ENCODE measurements at places on chromosomes 5 and 9.

- no peak for DNase-seq
These were observed 21.2 kb downstream of the UBE2QL1 start for GRCh38 chr5:6469836-6470235.

- DNase-seq = peak; percentile 56
These were observed 13.4 kb upstream of the JADE2 start for GRCh38 chr5:134511796-134512660.

GRCh38 chr9:79195879-79196278 lies 375.9 kb upstream of the TLE4 start:
- DNase-seq = no peak

- DNase-seq = no peak
These were observed 344.5 kb downstream of the EBF1 start for GRCh38 chr5:158755221-158755620.

DNA sequence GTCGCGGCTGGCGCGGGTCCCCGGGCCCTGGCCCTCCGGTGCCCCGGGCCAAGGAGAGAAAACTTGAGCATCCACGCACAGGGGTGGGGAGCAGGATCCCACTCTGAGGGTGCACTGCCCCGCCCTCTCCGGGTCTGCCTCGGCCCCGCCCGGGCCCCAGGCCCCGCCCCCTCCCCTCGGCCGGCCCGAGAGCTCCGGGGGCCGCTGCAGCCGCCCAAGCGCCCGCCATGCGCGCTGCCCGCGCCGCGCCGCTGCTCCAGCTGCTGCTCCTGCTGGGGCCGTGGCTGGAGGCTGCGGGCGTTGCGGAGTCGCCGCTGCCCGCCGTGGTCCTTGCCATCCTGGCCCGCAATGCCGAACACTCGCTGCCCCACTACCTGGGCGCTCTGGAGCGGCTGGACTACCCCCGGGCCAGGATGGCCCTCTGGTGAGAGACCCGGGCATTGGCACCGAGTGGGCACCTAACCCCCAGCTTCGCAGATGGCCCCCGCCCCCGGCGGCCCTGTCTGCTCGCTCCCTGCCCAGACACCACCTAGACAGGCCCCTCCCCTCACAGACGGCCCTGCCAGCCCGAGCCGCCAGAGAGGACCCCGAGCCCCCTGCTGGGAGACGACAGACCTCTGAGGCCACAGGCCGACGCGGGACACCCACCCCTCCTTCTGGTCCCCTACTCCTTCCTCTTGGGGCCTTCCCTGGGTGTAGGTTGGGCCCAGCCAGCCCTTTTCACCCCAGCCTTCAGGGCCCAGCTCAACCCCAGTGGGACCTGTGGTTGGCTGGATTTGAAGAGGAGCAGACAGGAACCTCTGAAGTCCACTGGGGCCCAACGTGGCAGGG lies at the start of gene CERCAM:
CERCAM (plus strand) TSS at position 207 of the 831 bp plus-strand sequence; CDS start at position 228, 21 bp downstream.
- DNase-seq = no peak

GRCh38 chr5:127830157-127830556 lies 127.0 kb downstream of the CCDC192 start:
- DNase-seq = no peak

DNA sequence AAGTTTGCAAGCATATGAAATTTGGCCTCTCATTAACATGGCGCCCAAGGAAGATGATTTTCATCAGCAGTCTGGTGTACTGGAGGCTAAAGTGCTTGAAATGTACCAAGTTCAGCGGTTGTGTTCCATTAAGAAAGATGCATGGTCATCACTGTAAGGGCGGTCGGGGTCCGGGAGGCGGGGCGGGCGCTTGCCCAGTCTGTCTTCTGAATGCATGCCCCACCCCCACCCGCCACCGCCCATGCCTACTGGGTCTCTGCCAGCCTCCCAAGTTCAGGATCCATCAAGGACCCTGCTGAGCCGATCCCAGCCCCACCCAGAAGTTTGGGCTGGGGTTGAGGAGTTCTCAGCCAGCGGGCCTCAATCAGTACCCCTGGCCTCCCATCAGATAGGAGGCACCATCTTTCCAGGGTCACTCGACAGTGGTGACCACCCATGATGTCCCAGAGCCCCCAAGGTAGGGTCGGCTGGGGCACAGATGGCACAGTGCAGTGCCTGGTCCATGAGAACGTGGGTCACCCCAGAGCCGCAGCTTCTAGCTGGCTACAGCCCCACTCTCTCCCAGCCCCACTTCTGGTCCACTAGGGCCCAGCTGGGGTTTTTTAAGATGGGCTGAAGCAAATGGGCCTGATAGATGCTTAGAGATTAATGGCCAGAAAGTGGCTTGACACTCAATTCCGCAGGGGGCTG lies 24.4 kb upstream of the PRDM12 start:
- no peak for DNase-seq

- peak; percentile 5 for DNase-seq
These were observed 555.5 kb downstream of the CDH9 start for GRCh38 chr5:26482810-26483375.

GRCh38 chr9:92534674-92535073 lies 1.1 kb downstream of the ECM2 start:
- no peak for DNase-seq

- DNase-seq = no peak
These were observed 44.1 kb downstream of the UGCG start for GRCh38 chr9:111940697-111941096.

GRCh38 chr9:69058101-69058500 lies 22.5 kb downstream of the FXN start:
- DNase-seq = no peak

DNA sequence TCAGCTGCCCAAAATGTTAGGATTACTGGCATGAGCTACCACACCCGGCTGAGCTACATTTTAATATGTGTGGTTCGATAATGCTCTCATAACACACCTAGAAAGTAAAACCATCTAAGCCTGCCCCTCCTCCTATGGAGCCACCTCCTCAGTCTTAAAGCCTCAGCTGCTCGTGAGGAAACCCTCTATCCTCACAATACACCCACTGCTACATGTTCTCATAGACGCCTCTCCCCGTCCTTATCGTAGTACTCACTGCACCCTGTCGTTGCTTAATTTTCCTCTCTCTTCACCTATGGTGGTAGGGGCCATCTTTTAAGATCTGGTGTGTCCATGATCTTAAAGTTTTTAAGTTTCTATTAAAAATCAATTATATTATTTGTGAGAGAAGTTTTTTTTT lies 72.9 kb downstream of the RCL1 start:
- DNase-seq = no peak

GRCh38 chr9:126515873-126516505 lies 97.7 kb upstream of the LMX1B start:
- no peak for DNase-seq

GRCh38 chr9:111943746-111944145 lies 47.1 kb downstream of the UGCG start:
- no peak for DNase-seq

DNA sequence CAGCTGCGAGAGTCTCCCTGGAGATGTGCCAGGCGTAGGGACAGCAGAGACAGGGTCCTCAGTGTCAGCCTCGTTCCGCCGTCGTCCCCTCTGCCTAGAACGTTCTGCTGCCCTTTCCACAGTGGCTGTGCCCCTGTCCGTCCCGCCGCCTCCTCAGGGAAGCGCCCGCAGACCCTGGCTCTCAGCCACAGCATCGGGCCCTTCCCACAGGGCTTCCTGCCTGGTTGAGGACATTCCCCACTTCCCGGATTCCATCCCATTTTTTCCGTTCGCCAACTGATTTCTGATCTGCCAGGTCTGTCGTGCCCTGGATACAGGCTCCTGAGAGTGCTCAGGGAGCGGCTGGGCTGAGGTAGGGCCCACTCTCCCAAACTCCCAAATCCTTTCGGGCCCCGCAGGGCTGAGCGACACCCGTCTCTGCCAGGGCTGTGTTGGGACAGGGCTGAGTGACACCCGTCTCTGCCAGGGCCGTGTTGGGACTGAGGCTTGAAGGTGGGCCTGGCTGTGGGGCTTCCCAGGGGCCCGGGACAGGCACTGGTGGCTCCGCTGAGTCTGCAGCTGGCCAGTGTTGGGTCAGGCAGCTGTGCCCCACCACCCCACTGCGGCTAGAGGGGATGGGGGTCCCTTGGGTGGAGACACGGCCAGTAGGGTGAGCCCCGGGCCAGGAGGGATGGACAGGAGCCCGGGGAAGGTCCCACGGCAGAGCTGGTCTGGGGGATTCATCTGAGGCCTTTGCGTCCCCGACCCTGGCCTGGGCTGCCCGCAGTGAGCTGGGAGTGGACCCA lies 15.9 kb downstream of the DNLZ start:
- no peak for DNase-seq

DNA sequence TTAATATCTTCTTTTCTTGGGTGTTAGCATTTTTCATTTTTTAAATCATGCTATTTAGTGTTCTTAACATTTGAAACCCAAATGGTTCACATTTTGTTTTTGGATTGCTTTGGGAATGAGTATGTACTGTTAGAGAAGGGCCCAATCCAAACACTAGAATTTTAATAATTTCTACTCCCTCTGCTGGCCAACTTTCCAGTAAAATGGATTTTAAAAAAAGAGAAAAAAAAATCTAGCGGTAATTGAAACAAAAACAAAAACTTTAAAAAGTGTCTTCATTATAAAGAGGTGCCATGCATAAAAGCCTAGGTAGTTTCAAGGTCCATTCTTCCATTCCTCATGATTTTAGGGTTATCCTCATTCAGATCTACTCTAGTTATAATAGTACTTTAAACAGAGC lies 32.1 kb upstream of the RICTOR start:
- DNase-seq = no peak

DNA sequence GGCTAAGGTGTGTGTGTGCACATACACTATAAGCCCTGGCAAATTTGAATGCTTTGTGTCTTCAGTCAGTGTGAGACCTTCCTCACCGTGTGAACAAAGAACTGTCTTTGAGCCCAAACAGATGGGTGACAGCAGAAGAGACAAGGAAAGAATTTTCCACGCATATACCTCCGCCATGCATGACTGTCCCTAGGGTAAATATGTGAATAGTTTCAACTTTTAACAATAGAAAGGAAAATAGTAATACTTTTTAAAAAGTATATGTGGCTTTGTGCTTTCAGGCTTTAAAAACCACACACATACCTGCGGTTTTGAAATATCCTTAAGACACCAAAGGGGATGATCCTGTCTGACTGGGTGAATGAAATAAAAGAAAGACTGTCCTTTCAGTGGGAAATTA lies 438.6 kb upstream of the MPDZ start:
- DNase-seq = no peak

DNA sequence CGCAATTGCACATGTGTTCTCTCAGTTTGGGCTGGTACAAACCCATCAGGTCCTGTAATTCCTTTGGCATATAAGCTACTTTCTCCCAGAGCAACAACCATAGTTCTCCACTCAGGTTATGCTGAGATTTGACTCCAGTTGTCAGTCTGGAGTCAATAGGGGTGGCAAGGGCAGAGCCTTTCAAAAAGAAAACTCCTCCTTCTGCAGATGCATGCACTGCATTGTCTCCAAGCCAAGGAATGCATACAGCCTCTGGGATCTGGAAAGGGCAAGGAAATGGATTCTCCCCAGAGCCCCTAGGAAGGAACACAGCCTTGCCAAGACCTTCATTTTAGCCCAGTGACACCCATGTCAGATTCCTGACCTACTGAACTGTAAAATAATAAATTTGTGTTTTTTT lies 31.0 kb upstream of the GZMA start:
- DNase-seq = no peak

GRCh38 chr5:38202741-38203140 lies 55.6 kb upstream of the EGFLAM start:
- DNase-seq = no peak

GRCh38 chr9:2276296-2276695 lies 261.1 kb downstream of the SMARCA2 start:
- no peak for DNase-seq

DNA sequence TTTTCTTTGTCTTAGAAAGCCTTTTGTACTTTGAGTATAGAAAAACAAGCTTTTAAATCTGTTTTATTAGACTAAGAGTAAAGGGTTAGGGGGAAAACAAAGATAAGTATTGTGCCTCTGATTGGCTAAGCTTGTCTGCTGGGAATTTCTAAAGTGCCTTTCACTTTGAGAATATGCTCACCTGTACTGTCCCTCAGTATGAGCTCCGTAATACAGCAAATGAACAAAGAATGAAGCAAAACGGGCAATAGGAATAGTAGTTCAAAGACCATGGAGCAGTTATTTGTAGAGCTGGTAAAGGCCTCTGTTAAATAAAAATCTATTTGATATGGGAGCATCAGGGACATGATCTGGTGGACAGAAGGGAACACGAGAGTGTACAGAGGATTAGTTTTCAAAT lies 277.8 kb downstream of the MAST4 start:
- no peak for DNase-seq

- no peak for DNase-seq
These were observed 162.8 kb downstream of the PIK3R1 start for GRCh38 chr5:68378204-68378820.

GRCh38 chr5:78903861-78904260 lies 81.2 kb downstream of the ARSB start:
- no peak for DNase-seq

GRCh38 chr5:76358-77169 lies 15.4 kb upstream of the PLEKHG4B start:
- DNase-seq = no peak

- no peak for DNase-seq
These were observed 65.1 kb downstream of the MACROH2A1 start for GRCh38 chr5:135333732-135334515.

DNA sequence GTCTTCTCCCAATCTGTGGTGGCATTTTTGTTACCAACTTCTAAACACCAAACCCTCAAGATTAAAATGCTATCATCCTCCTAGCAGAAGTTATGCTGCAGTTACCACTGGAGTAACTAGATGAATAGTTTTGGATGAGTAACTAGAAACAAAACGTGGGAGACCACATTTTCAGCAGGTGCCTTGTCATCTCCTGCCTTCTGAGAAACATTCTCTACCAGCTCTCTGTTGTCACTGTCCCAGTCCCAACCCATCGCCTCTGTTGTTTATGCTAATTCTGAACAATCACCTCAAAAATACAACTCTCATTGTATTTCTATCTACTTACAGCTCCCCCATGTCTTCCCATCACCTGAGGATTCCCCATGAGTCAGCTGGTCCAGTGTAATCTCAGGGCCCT lies 652.5 kb upstream of the ADAMTS16 start:
- DNase-seq = no peak

GRCh38 chr5:31413030-31413812 lies 118.7 kb downstream of the DROSHA start:
- DNase-seq = no peak
